ENCODE measurements at places on chromosomes 2 and 18.

- DNase-seq: no peak
Observed at GRCh38 chr2:196591621-196592022, 47.9 kb upstream of the CCDC150 start.

GRCh38 chr2:4445821-4446220, 742.4 kb downstream of the DCDC2C start:
- DNase-seq: no peak

GRCh38 chr2:235087832-235088495, 136.1 kb downstream of the SH3BP4 start:
- DNase-seq: no peak

GRCh38 chr2:49248506-49248905, 94.2 kb upstream of the FSHR start:
- no peak for DNase-seq

DNA sequence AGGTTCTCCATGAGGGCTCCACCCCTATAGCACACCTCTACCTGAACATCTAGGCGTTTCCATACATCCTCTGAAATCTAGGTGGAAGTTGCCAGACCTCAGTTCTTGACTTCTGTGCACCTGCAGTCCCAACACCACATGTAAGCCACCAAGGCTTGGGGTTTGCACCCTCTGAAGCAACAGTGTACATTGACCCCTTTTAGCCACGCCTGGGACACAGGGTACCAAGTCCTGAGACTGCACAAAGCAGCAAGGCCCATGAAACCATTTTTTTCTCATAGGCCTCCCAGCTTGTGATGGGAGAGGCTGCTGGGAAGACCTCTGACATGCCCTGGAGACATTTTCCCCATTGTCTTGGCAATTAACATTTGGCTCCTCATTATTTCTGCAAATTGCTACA, 20.0 kb downstream of the ARL6IP6 start:
- DNase-seq: no peak

DNA sequence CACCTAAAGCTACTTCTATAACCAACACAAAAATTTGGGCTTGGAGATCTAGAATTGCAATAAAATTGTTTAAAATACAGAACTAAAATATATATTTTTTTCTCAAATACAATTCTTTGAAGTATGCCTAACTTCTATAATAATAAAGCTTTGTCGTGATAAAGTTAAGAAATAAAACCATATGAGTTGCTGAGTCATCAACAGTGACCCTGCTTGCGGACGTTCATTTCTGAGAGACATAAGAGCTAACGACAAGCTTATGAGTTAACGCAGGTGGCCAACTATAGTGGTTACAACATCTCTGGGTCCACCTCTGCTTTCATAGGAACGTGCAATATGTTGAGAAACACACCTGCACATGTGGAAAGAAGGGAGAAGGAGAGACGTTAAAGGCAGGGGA, 407.1 kb upstream of the SLC14A2 start:
- no peak for DNase-seq

GRCh38 chr2:44838116-44838790, 103.2 kb upstream of the SIX3 start:
- no peak for DNase-seq

DNA sequence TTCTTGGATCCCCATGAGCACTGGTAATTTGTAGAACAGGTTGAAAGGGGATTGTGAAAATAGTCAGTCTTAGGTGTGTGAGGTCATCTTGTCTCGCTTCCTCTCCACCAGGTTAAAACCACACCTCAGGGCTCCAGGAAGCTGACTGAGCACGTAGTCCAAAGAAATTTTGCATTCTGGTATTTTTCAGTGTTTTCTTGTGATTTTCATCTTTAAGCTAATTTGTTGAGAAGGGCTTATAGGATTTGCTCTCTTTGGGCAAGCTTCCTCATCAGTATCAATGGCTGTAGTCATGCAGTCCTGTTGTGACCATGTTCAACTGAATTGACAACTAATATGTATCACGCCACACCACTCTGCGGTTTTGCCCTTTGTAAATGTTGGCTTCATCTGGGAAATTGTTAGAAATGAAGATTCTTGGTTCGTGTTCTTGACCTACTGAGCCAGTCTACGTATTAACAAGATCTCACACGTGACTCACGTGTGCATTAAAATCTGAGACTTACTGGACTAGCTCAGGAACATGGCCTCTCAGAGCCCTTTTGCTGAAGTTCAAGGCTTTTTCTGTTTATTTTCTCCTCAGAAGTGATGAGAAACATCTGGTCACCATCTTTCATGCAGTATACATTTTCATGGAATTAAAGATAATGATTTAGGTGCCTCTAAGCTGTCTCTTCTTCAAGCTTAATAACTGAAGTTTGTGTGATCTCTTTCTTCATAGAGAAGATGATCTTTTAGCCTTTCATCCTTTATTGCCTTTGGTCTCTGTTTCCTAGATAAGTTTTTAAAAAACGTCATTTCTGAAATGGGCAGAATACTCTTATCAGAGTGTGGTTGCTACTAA, 32.8 kb downstream of the FMNL2 start:
- no peak for DNase-seq

GRCh38 chr2:11998218-11998617, 251.8 kb downstream of the LPIN1 start:
- no peak for DNase-seq

- DNase-seq: no peak
Observed at GRCh38 chr2:126586317-126586716, 69.6 kb upstream of the GYPC start.

GRCh38 chr18:13568443-13569392, 157.6 kb downstream of the FAM210A start:
- no peak for DNase-seq

DNA sequence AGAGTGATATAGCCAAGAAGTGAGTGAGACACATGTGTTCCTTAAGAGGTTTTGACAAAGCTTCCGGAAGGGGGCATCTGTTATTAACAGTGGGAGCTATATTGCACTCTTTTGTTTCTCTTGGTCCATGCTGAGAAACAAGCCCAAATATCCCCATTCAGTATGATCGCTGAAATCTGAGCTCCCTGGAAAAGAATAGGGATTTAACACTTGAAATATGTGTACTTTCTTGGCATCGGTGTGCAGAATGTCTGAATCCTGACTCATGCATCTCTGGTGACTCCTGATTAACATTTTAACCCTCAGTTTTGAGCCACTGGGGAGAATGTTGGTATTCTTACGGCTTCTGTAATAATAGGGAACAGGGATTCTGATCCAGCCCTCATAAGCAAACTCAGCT, 448.1 kb downstream of the TSN start:
- no peak for DNase-seq

DNA sequence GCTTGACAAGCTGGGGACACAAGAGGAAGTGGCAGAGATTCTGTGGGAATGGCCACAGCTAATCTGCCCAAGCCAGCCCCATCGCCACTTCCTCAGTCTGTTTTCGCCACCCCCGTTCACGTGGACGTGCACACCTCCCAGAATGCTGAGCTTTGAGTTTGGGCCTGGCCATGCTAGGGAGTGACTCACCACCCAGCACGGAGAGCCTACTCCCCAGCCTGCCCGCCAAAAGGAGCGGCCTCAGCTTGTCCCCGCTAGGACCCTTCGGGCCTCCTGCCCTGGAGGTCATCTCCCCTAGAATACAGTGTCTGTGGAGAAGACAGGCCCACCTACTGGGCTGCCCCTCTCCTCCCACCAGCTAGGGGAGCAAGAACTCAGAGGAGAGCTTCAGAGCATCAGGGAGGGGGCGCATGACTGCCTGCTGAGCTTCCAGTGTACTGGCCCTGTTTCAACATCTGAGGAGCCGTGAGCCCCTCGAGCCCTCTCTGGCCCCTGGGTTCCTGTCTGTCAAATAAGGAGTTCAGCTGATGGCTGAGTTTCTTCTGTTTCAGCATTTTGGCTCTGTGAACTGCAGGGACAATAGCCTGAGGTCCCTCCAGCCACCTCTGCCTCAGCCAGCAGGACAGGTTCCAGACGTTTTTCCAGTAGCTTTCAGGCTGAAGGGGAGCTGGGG, 5.1 kb downstream of the SLC35F6 start:
- DNase-seq: peak; percentile 97

GRCh38 chr18:57333940-57334339, 18.4 kb upstream of the ST8SIA3 start:
- DNase-seq: no peak

DNA sequence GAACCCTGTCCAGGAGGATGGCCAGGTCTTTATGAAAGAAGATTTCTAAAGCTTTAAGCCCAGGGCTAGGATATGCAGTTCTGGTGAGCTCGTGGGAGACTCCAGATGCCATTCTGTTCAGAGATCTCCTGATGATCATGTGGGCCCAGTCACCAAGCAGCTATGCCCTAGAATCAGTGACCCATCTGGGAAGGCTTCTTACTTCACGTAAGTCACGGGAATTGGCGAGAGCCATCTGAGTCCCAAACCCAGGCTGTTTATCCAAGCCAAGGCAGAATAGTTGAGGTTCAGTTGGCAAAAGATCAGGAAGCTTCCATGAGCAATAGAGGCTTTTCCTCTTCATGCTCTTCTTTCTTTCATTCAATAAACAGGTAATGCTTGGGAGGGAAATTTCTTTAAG, 23.9 kb downstream of the ANTXR1 start:
- DNase-seq: no peak

DNA sequence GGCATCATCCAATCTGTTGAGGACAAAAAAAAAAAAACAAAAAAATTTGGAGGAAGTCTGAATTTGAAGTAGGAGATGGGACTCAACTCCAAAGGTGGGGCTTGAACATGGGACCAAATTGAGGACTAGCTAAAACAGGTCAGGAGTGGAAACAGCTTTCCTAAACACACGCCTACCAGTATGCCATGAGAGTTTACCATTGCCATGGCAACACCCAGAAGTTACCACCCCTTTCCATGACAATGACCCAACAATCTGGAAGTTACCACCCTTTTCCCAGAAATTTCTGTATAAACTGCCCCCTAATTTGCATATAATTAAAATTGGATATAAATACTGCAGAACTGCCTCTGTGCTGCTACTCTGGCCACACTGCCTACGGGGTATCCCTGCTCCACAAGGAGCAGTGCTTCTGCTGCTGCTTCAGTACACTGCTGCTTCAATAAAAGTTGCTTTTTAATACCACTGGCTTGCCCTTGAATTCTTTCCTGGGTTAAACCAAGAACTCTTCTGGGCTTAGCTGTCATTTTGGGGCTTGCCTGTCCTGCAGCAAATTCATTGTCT, 73.3 kb upstream of the FSIP2 start:
- DNase-seq: no peak

DNA sequence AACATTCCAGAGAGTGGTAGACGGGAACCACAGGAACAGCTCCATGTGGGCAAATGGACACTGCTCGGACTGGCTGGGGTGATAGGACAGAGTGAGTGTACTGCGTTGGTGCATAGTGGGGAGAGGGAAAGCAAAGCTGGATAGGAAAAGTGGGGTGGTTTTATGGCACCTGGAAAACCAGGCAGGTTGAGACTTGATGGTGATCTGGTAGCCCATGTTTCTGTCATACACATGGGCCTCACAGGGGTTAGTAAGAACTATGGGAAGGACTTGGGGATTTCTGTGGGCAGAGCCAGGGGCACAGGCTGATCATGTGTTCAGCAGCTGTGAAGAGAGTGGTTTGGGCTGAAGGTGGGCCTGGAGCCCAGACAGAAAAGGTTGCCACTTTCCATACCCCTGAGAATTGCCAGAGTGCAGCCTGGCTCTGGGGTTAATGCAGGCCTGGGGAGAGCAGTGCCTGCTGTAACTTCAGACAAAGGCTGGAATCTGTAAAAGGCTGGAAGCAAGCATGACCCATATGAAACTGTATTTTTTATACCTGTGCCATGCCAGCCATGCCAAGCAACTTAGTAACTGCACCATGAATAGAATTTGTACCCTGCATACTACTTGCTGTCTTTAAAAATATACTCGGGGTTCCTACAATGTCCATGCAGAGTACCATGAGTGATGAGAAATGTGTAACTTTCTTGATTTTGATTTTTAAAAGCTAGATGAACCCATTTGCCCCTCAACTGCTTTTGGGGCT, 41.9 kb downstream of the RPIA start:
- DNase-seq: no peak

DNA sequence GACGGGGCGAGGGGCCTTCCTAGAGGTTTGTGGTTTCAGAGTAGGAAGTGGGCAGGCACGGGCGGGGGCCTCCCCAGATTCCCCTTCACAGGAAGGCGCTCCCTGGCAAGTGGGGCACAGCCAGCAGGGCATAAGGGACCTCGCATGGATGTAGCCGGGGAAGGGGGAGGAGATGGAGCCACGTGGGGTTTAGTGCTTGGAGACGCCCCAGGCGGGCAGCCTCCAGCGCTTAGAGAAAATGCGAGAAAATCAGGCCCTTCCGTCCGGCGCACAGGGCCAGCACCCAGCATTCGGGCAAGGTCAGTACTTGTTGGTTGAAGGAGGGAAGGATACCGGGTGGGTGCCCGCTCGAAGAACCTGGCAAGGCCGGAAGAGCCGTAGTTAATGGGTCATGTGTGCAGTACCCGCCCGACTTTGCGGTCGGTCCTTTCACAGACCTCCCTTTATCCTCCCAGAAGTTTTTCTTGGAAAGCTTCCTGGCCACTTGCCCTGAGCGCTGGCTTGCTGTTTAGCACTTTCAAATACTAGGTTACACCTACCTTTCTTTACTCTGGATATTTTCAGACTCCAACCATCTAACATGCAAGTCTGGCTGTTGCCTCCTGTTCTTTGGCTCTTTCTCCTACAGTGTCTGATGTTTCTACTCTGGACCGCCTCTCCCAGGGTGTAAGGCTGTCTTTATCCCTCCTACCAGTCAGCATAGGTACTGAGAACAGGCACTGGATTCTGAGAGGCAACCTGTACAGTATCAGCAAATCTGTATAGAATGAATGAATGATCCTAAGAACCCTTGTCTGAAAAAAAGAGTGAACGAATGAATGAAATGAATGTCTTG, 78.1 kb downstream of the CIB4 start:
- DNase-seq: peak; percentile 36

DNA sequence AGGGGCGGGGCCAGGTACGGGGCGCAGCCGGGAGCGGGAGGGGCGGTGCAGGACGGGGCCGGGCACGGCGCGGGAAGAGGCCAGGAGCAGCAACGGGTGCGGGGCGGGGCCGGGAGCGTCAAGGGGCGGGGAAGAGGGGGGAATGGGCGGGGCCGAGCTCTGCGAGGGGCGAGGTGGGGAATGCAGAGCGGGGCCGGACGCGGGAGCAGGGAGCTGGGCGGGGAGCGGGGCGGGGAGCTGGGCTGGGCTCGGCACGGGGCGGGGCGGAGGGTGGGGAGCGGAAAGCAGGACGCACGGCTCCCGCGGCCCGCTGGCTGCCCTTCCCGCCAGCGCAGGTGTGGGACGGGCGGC, at the start of gene IMPA2:
IMPA2 (plus strand) TSS at position 316 of the 351 bp plus-strand sequence. CDS start 163 bp downstream, outside the sequence.
- DNase-seq: no peak

DNA sequence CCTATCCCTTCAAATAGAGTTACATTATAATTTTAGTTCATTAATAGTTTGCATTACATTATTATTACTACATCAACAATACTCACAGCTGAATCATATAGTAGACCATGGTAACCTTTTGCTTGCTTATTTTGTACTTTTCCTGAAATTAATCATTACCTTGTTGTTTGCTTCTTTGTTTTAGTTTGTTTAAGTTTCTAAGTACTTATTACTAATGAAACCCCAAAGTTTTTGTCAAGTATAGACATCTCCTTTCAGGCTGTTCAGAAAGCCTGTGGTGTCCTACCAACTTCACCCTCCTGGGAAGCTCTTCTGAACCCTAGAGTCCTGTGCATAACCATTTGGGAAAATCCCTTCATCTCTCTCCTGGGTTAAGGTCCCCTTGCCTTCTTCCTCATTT, 43.5 kb upstream of the LAPTM4A start:
- DNase-seq: no peak
